Naive thymus-derived CD4-positive, alpha-beta T cell (primary cell): ENCODE measurements at places on chromosomes 12 and 14. TPM values are rescaled to one million over a fixed set of nuclear protein-coding genes. Genes with fewer than 3 reads are reported as not detected.

DNA sequence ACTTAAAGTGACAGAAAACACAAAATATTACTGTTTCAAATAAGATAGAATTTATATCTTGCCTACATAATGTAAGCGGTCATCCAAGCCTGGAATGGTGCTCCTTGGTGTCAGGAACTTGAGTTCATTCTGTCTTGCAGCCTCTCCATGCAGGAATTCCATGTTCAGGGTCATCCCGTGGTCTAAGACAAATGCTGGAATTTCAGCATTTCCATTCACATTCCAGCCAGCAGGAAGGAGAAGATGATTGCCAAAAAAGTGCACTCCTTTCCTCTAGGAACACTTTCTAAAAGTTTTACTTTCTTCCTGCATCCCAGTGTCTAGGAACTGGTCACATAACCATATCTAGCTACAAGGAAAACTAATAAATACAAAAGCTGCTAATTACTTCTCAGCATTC, 106.3 kb downstream of the PTPRO start:
- no peak for DNase-seq

GRCh38 chr12:123805173-123805572, 43.1 kb downstream of the DNAH10 start:
- no peak for DNase-seq

The PIWIL1 gene
- polyA plus RNA-seq: not detected

The SYCP3 gene
- polyA plus RNA-seq: not detected

The PLXNC1 gene
- 2.9 TPM for polyA plus RNA-seq

The OTX2 gene
- not detected for polyA plus RNA-seq

The SLC35E3 gene
- polyA plus RNA-seq: 4.8 TPM

The ATXN2 gene
- 23.9 TPM for polyA plus RNA-seq

GRCh38 chr14:88049936-88050335, 45.0 kb downstream of the GPR65 start:
- DNase-seq: no peak

DNA sequence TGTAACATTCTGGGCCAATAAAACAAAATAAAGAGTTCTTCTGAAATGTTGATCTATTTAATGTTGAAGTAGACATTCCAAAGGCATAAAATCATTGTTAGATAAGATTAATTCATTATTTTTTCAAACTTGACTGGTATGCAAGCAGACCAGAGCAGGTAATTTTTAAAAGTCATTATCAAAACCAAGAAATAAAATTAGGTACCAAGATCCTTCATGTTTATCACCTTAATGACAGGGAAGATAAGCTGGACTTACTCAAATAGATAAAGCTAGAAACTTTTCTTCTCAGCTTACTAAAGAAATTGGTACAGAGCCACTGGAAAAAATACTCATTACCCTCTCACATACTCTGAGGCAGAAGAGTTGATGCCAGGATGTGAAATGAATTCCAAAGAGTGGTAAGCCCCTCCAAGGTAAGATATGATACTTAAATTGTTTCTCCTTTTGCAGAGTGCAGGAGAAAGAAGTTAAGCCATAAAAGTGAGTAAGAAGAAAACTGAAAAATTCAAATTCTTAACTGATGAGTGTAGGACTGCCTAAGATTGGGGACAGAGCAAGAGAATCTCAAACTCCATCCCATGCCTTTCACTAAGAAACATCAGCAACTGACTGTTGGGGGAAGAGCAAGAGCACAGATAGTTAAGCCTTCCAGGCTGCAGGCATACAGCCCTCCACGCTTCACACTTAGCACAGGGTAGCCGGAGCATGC, 111.9 kb downstream of the SLC41A2 start:
- no peak for DNase-seq

The MUCL1 gene
- polyA plus RNA-seq: not detected

GRCh38 chr12:17151917-17152316, 546.0 kb upstream of the LMO3 start:
- no peak for DNase-seq

DNA sequence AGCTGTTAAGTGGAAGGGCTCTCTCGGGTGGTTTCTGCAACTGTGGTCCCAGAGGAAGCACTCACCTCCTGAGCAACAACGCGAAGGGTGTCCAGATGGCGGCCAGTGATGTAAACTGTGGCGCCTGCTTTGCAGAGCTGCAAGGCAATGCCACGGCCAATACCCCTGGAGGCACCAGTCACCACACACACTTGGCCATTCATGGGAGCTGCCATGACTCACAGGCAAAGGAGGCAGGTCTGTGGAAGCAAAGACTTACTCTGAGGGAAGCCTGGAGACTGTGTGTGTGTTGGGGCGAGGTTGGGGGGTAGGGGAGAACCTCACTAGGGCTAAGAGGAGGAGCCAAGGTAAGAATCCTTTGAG, 707 bp downstream of the DHRS1 start:
- peak; percentile 26 for DNase-seq

DNA sequence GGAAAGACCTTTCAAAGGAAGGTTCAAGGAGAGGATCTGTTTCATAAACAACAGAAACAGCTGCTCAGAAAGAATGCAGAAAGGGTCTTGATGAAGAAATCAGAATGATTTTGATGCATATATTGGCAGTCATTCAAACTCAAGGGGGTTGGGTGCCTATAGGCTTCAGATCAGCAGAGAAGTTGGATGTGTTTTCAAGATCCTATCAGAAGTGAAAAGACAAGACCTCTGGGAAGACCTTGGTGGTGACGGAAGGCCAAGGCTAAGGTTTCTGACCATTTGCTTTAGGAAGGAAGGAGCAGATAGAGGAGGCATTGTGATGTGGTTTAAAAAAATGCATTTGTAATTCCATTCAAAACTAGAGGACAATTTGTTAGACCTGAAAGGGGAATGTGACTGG, 15.2 kb upstream of the PTPRB start:
- DNase-seq: no peak

GRCh38 chr12:102567031-102567985, 86.9 kb upstream of the IGF1 start:
- DNase-seq: no peak

The BHLHE41 gene
- not detected for polyA plus RNA-seq

DNA sequence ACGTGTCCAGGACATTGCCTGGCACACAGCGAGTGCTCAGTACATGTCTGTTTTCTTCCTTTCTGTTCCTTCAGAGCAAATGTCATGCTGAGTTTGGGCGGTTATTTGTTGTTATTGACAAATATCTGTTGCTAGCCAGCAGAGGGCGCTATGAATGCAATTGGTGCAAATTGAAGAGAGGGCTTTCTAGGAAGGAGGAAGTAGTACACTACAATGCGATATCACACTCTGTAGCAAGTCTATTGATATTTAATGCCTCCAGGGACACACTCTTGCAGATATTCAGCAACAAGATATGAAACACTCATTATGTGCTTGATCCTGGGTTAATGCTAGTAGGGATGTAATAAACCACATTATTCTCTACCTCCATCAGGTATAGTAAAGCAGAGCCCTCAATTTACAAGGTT, 267.3 kb upstream of the SRRM4 start:
- DNase-seq: no peak

- DNase-seq: peak; percentile 77
Observed at GRCh38 chr12:11648514-11649412, 711 bp upstream of the ETV6 start.

DNA sequence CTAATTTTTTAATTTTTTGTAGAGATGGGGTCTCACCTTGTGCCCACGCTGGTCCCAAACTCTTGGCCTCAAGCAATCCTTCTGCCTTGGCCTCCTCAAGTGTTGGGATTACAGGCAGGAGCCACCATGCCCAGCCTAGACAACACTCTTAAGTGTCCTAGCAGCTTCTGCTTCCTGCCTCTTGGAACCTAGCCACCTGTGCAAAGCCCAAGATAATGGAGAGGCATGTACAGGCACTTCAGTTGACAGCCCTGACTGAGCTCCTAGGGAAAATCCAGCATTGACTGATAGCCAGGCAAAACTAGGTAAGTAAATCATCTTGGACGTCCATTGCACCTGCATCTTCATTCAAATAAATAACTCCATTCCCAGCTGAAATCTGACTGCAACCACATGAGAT, 15.5 kb downstream of the COX14 start:
- no peak for DNase-seq

DNA sequence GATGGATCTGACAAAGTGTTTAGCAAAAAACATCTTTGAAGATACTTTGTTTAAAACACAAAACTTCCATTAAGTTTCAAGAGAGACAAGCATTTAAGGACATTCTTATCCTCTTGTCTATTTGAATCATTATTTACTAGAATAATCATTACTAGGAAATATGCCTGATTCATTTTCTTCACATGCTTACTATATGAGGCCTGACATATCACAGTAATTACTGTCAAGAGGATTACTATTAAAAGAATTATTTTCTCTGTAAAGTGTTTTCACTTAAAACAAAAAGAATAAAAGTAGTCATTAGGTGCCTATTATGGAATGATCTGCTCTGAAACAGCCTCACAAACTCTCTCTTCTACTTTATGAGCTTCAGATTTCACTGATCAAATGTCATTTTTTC, 402.1 kb upstream of the MGAT4C start:
- DNase-seq: no peak

The CPNE6 gene
- polyA plus RNA-seq: not detected

DNA sequence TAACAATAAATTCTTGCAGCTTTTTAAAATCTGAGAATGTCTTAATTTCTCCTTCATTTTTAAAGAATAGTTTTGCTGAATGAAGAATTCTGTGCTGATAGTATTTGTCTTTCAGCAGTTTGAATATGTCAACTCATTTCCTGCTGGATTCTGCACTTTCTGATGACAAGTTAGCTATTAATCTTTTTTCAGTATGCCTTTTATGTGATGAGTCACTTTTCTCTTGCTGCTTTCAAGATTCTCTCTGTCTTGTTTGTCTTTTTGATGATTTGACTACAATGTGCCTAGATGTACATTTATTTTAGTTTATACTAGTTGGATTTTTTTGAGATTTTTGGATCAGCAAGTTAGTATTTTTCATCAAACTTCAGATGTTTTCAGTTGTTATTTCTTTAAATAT, 87.9 kb upstream of the AVPR1A start:
- DNase-seq: no peak

GRCh38 chr12:132143336-132144071, 615 bp downstream of the DDX51 start:
- DNase-seq: no peak

The TOMM20L gene
- not detected for polyA plus RNA-seq

GRCh38 chr14:55309761-55310365, 38.6 kb downstream of the FBXO34 start:
- DNase-seq: no peak

DNA sequence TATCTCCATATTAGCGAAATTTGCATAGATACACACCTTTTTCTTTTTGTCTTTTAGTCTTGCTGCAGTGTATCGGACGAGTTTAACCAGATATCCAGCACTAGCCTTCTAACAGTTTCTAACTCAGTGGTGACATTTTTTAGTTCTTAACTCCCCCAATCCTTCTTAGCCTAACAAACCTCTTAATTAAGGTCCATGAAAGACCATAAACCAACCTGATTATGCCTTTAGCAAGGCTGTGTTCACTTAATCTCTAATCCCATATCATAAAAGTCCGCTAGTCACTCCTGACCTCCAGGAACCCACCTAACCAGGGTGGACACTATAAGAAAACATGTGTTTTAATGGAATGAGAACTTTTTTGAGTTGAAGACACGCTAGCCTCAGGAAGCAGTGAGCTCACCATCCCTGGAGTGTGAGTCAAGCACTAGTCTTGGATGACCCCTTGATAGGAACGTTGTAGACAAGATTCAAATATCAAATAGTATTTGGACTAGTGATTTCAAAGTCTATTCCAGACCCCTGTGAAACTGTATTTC, 9.5 kb downstream of the CDKN1B start:
- DNase-seq: no peak

DNA sequence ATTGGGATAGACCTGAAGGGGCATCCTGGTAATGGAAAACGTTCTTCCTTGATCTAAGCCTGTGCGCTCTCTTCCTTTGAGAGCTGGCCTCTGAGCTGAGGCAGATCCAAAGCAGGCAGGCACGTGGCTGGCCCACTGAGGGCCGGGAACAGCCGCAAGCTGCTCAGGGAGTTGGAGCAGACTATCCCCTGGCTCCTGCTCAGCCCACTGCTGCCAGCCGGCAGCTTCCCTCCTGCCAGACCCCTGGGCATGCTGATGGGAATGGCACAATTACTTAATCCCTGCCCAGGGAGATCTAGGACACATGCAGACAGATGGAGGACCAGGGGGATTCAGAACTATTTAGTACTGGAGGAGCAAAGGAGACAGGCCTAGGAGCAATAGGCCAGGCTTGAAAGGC, 14.4 kb downstream of the NEUROD4 start:
- no peak for DNase-seq

- no peak for DNase-seq
Observed at GRCh38 chr12:14327711-14328110, 37.8 kb upstream of the ATF7IP start.
